Foreskin fibroblast (primary cell): ENCODE measurements at places on chromosomes 6 and 20.

DNA sequence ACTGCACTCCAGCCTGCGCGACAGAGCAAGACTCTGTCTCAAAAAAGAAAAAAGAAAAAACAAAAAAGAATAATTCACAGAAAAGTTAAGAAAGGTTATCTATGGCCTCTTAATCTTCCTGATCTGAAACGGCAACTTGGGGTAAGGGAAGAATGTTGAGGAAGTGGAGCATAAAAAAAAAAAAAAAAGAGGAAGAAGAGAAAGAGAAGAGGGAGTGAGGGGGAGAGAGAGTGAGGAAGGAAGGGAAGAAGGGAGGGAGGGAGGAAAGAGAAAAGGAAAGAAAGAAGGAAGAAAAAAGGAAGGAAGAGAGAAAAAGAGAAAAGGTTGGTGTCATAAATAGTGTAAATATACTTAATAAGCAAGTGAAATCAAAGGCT lies 68.9 kb upstream of the NCOA3 start:
- DNase-seq, result no peak

DNA sequence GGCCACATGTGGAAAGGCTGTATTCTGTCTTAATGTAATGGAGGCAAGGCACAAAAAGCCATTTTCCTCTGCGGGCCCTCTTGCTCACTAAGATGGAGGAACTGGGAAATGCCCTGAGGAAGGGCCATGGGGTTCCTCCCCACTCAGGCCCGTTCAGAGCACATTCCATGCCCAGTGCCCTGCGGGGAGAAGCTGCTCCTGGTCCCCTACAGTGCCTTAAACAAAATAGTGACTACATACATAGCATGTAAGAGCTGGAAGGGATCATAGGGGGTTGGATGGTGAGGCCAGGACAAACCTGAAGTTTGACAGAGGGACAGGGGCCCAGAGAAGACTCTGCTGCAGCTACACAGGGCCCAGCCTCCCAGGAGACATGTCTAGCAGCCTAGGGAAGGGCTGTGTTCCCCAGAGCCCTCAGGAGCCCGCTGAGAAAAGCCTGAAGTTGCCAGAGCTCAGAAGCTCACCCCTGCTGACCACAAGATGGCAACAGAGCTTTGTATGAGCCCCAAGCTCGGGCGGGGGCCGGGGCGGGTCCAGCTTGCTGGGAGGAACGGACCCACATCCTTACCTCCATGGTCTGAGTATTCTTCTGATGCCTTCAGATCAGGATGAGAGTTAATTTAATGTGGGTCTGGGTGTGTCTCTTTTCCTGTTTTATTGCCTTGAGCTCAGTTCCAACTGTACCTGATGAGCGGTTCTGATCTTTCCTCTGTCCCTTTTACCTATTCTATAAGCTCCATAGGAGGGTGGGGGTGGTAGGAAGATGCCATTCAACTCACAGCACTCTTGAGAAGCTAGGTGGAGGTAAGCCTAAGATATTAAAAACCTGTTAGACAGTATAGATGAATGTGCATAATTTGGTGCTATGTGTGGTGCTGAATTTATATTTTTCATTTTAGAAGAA lies 242.9 kb downstream of the CDC5L start:
- peak; percentile 24 for DNase-seq

GRCh38 chr6:52221302-52221701 lies 23.0 kb downstream of the IL17F start:
- DNase-seq, result no peak

- DNase-seq, result no peak
Observed at GRCh38 chr20:20253744-20254330, 114.1 kb upstream of the INSM1 start.

DNA sequence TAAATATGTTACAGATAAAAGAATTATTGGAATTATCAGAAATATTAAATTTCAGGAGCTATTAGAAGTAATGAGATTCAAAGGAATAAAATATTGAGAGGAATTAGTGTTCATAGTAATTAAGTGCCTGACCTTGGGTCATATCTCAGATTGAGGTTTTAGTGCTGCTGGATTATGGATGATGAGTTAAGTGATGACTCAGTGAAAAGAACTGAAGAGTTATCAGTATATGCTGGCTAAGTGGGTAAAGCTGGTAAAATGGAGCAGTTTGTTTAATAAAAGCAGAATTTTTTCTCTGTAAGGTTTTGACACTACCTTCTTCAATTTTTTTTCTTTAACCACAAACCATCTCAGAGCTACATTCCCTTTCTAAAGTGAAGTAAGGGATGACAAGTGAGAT lies 206.7 kb downstream of the MANEA start:
- DNase-seq, result no peak

DNA sequence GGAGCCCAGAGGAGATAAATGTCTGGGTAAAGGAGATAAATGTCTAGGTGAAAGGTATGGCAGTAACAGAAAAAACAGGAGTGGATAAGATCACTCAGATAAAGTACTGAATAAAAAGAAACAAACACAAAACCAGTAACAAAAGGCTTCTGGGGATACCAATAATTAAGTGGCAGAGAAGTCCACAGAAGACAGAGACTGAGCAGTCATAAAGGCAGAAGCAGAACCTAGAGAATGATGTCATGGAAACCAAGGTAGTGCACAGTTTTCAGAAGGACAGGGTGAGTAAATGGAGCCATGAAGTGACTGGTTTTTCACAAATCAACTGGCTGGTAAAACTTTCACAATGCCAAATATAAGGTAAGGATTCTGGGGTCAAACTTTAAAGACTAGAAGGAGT lies 80.9 kb upstream of the PLN start:
- no peak for DNase-seq

DNA sequence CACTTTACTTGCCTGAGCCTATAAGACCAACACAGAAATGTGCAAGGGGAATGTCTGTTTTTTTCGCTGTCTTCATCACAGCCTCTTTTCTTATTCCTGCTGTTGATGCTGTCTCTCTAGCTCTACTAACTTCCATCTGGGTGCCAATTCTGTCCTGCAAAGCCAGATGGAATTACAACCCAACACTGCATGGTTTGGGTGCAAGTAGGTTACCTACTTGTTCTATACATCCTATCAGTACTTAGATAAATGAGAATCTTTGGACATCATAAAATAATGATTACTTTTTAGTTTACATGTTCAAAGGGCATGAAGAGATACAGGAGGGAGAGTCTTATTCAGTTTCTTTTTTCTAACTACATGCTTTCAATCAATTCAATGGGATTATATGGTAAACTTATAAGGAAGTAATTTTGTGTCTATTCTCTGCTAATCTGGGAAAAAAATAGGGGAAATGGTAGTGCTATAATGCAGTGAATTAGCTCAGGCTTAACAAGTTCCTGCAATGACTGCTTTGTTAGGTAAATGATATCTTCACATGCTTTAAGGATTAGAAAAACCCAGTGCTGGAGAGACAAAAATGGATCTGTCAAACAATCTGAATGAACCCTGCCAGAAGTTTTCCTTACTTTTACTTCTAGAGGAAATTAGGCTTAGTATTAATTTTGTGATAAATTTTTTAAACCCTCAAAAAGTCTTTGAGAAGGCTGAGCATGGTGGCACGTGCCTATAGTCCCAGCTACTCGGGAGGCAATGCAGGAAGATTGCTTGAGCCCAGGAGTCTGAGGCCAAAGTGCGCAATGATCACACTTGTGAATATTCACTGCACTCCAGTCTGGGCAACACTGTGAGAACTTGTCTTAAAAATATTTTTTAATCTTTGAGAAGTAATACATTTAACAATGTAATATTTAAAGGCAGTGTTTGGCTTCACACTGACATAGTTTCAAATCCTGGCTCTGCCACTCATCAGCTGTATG lies 86.5 kb upstream of the E2F3 start:
- DNase-seq, result no peak

GRCh38 chr20:11205769-11206362 lies 532.1 kb upstream of the JAG1 start:
- no peak for DNase-seq

GRCh38 chr6:21478883-21479539 lies 114.5 kb upstream of the SOX4 start:
- no peak for DNase-seq

DNA sequence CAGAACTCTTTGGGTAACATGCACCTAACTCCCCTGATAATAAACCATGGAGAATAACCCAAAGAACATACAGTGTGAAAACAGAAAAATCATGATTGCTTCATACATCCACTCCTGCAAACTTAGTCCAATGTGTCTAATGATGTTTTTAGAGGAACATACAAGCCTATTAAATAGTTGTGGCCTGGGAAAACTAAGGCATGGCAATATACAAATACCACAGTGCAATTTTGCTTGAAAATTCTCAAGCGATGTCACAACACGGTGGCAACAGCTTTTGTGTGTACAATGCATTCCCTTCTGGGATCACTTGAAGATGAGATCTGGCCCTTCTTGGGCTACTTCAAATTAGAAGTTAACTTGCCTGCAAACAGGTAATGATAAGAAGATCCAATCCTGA lies 16.7 kb downstream of the MAP3K5 start:
- no peak for DNase-seq

DNA sequence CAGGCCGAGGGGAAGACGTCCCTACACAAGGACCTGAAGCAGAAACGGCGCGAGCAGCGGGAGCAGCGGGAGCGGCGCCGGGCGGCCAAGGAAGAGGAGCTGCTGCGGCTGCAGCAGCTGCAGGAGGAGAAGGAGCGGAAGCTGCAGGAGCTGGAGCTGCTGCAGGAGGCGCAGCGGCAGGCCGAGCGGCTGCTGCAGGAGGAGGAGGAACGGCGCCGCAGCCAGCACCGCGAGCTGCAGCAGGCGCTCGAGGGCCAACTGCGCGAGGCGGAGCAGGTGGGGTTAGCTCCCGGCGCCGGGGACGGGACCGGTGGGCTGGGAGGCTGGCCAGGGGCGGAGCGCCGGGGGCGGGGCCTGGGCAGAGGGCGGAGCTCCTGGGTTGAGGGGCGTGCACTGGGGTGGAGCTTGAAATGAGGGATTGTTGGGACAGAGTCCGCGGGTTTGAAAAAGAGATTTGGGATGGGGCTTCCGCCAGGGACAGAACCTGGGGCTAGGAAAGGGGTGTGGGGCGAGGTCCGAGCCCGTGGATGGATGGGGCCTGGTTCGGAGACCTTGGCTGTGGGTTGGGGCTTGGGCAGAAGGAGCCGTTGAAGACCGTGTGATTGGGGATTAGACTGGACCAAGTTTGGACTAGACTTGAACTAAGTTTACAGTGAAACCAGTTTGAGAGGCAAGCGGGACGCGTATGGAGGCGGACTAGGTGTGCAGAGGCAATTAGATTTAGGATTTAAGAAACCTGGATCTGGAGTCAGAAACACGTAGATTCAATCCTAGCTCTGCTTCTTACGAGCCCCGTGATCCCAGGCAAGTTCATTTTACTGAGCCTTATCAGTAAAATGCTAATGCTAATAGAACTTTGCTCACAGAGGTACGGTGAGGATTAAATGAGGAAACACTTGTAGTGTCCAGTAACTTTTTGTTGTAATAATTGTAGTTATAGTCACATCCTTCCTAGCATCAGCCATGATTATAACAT lies 20.9 kb downstream of the DEF6 start:
- DNase-seq, result peak; percentile 74

GRCh38 chr6:95741045-95741444 lies 163.7 kb downstream of the MANEA start:
- DNase-seq, result no peak

DNA sequence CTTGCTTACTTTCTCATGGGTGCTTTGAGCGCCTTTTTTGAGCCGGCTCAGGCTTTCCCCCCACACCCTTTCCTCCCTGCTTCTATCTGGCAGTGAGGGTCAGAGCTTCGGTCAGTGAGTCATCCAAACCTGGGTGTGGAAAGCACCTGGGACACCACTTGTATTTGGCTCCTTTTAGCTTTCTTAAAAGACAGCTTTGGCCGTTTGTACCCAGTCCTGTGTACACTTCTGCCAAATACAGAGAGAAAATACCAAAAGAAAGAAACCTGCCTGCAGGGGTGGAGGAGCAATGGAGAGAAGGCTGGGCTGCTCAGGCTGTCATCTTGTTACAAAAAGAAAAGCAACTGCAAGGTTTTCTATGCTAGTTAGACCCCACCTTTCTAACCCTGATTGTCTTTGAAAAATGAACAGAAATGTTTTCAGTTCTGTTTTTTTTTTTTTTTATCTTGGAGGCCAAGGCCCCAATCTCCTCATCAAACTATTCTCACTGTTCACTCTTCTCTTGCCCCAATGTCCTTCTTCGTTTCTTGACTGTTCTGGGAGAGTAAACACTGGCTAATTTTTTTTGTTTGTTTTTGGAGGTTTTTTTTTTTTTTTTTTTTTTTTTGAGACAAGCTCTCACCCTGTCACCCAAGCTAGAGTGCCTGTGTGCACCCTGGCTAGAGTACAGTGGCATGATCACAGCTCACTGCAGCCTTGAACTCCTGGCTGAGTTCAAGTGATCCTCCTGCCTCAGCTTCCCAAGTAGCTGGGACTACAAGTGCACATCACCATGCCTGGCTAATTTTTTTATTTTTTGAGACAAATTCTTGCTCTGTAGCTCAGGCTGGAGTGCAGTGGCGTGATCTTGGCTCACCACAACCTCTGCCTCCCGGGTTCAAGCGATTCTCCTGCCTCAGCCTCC lies 76.4 kb downstream of the SSR1 start:
- no peak for DNase-seq

GRCh38 chr20:35600993-35601973 lies 14.3 kb upstream of the SPAG4 start:
- peak; percentile 86 for DNase-seq

- no peak for DNase-seq
Observed at GRCh38 chr20:21836346-21836745, 130.9 kb downstream of the PAX1 start.

DNA sequence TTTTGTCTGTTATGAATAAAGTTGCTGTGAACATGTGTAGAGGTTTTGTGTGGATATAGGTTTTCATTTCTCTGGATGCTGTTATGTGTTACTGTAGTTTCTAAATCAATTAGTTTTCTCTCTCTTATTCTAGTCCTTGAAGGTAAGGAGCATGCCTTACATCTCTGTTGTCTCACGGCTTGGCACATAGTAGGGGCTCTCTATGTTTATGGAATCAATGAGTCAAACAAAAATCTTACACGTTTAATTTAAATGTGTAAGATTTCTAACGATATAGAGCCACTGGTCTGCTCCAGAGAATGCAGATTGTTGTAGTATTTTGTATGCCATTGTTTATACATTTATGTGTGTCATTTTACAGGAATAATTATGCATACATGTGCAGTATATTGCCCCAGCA lies 15.3 kb upstream of the DHX35 start:
- no peak for DNase-seq

- no peak for DNase-seq
Observed at GRCh38 chr20:3218307-3218988, 9.2 kb downstream of the ITPA start.

GRCh38 chr6:138535728-138536455 lies 36.6 kb upstream of the NHSL1 start:
- DNase-seq, result no peak

- no peak for DNase-seq
Observed at GRCh38 chr6:46377209-46377608, 114.0 kb downstream of the RCAN2 start.

GRCh38 chr20:21391972-21392352 lies 5.4 kb downstream of the NKX2-4 start:
- no peak for DNase-seq
